ENCODE measurements at places on chromosomes 2 and 18.

DNA sequence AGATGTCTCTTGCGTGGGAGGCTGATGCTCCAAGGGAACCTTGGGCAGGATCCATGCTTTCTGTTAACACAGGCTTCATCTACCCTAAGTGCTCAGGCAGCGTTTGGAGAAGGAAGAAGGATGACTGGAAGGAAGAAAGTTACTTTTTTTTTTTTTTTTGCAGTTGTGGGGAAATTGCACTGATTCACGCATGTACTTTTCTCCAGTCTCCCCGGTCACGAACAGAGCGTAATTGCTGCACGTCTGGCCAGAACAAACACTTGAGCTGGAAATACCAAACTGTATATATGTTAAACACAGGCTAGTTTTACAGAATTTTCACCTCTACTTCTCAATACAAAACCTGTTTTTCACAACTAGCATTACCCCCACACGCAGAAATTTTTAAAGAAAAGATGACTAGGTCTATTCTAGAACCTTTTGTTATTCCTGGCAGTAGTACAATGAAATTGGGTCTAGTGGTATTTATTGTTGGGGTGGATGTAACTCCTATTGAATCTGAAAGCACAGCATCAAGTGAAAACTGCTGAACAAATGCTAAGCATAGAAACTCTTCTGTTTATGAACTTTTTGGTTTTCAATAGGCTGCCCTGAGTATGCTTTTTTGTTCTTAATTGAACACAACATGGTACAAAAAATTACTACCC lies 9.3 kb upstream of the SCYGR5 start:
- DNase-seq, result no peak

GRCh38 chr2:183232161-183232865 lies 108.1 kb downstream of the NUP35 start:
- no peak for DNase-seq

DNA sequence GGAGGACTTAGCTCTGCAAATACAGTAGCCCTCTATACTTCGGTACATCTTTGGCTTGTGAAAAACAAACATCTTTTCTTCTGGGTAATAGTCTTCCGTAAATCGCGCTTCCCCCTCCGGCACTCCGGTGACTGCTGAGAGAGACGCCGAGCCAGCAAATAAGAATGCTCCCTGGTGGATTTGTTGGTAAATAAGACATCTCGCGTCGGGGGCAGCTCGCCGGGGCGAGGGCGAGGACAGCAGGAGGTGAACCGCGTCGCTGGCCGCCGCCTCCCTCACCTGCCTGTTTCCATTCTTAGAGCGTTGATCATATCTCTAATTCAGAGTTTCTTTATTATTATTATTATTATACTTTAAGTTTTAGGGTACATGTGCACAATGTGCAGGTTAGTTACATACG lies 117.6 kb downstream of the PMAIP1 start:
- no peak for DNase-seq

GRCh38 chr2:1488851-1489250 lies 75.6 kb downstream of the TPO start:
- DNase-seq, result no peak

DNA sequence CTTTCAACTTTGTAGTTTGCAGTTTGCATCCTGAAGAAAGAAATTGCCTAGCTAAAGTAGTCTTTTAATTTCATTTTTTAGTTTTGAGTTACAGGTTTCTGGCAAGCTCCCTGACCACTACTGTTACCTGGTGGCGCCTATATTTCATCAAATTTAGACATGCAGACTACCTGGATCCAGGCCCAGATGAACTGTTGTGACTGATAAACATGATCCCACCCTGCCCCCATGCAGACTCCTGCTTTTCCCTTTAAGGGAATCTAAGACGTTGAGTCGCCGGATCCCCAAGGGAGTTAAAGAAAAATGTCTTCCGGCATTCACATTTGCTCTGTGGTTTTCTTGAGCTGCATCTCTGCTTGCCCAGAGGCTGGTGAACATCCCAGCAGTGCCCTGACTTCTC lies 22.2 kb downstream of the METAP1D start:
- no peak for DNase-seq

GRCh38 chr2:157076526-157077161 lies 180.9 kb upstream of the GALNT5 start:
- DNase-seq, result no peak

- DNase-seq, result no peak
Measured at GRCh38 chr2:113282747-113283533, 4.2 kb upstream of the PAX8 start.

GRCh38 chr2:4122726-4123125 lies 419.4 kb downstream of the DCDC2C start:
- no peak for DNase-seq

GRCh38 chr2:232687382-232688160 lies 9.6 kb upstream of the GIGYF2 start:
- no peak for DNase-seq

DNA sequence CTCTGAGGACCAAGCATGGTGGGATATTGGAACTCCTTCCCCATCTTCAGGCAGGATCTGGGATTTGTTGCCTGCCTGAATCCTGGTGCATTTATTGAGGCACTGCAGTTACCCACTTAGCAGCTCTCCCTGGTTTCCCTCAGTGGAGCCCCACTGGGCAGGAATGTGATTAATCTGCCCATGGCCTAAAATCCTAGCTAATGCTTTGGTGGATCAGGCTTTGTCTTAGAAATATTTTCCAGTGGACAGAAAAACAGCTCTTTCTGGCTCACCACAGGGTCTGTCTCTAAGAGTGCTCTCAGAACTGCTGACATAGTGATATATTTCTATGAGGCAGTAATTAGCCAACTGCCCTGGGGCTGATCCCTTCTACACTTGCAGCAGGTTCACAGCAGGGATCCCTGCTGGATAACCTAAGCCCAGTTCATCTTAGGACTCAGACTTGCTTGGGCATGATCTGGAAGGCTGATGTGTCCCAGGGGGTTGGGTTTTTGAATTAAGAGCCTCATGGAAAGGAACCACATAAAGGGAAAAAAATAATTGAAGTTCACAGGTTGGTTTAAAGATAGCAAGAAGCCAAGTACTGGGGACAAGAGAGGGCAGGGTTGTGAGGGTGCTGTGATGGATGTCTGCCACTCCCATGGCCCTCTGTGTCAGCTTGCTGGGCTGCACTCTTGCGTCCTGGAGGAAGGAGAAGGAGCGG lies 44.3 kb upstream of the ZDBF2 start:
- no peak for DNase-seq

DNA sequence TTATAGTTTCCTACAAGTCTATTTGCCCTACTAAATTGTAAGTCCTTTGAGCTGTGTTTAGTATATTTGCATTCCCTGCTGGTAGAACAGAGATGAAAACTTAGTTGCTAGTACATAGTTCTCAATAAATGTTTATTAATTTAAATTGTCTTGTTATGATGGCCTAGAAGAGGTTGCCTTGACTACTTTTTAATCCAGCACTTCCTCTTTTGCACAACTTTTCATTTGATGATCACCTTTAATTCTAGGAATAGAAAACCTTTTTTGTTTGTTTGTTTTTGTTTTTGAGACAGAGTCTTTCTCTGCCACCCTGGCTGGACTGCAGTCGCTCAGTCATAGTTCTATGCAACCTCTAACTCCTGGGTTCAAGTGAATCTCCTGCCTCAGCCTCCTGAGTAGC lies 6.7 kb downstream of the CFAP36 start:
- no peak for DNase-seq

DNA sequence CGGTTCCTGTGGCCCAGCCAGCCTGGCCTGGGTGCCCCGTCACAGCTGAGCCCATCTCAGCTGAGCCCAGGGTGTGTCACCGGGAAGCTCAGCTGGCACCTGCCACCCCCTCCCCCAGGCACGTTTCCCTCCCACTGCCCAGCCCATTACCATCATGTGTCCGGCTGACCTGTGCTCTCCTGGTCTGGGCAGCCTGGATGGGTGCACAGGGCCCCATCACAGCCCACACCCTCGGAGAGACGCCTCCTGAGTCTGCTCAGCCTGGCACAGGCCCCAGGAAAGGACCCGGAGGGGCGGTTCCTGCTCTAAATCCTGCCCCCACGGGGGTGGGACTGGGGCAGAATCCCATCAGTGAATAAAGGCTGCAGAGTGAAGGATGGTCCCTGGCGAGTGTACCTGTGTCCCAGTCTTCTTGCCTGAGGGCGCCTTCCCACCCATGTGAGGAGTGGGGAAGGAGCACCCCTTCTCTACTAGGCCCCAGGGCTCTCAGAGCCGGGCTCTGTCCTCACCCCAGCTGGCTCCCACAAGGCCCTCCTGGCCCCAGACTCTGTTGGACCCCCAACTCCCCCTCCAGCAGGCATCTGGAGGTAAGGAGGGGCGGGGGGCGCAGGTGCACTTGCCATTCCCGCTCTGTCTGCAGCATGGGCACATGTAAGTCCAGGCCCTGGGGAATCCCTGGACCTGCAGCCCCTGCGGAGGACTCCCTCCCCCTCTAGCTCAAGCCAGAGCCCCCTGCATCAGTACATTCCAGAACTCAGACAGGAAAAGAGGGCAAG lies 21.2 kb downstream of the GPC1 start:
- no peak for DNase-seq

GRCh38 chr2:60560734-60561644 lies 7.5 kb upstream of the BCL11A start:
- no peak for DNase-seq

GRCh38 chr2:236403125-236403524 lies 138.9 kb upstream of the ASB18 start:
- no peak for DNase-seq

DNA sequence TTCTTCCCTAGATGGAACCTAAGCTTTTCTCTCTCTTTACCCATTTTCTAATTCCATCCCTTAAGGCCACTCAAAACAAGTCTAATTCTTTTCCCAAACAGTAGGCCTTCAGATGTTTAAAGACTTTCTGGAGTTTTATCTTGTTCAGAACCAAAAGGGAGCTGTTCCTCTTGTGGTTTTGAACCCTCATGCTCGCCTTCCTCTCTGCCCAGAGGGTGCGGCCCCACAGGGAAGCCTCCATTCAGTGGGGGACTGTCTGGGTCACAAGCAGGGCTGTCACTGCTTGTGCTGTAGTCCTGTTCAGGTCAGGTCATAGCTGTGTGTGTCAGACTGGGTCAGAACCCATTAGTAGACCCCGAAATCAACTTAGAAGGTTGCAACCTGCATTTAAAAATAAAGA lies 56.5 kb downstream of the TET3 start:
- DNase-seq, result no peak
